ENCODE measurements at places on chromosomes 5 and 9. TPM values are rescaled to one million over a fixed set of nuclear protein-coding genes. Genes with fewer than 3 reads are reported as not detected.

Gene GBGT1
- total RNA-seq, result 3.2 TPM

Gene AMBP
- total RNA-seq, result not detected

Gene FXN
- 15.2 TPM for total RNA-seq

Gene NR5A1
- not detected for total RNA-seq

Gene MARVELD2
- 0.31 TPM for total RNA-seq

Gene PRDM9
- total RNA-seq, result not detected

Gene OBP2B
- total RNA-seq, result not detected

Gene SLC6A19
- total RNA-seq, result not detected

Gene ACTL7B
- not detected for total RNA-seq

DNA sequence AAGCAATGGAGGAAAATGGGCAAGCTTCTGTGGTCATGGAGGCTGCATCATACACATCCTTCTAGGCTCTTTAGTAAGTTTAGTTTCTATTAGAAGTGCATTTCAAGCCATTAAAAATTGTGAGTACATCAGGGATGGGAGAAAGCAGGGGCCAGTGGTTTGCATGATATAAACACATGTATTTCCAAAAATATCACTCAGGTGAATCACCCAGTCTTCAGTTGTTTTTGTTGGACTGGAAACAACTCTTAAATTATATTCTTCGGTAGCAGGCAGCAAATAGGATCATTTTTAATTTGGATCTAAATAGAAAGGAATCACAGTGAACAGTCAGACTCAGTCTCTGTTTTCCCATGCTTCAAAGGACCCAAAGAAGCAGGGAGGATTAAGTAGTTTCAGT lies 657.9 kb downstream of the TLR4 start:
- DNase-seq, result no peak

DNA sequence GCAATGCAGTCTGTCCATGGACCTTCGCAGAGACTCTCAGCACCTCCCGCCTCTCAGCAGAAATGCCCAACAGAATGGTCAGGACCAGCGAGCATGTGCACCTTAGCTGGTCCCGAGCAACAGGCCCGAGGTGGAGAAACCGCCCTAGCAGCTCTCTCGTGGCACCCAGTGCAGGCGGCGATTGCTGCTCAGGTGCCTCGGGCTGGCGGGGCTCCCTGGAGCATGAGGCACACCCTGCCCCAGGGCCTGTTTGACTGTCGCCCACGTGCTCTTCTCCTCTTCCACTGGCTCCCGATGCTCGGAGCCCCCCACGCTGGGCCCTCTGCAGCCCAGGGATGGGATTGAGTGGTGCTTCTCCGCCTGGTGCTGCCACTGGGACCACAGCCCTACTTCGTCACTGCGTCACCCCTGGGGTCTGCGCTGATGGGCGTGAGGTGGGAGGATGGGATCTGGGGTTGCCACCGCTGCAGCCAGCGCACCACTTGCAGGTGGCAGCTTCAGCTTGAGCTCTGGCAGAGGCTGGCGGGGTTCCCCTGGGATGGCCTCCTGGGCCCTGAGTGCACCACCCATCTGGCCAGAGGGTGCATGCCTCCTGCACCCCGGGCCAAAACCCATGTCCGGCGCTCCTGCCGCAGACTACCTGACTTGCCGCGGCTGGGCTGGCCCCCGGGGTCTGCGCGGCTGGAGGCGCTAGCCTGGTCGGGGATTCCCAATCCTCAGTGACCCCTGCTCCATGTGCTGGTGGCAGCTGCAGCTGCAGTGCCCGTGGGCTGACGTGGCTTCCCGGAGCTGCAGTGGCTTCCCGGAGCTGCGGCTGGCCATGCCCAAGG lies 244.2 kb downstream of the FOXD4L6 start:
- no peak for DNase-seq

GRCh38 chr9:112011051-112011620 lies 114.5 kb downstream of the UGCG start:
- no peak for DNase-seq

DNA sequence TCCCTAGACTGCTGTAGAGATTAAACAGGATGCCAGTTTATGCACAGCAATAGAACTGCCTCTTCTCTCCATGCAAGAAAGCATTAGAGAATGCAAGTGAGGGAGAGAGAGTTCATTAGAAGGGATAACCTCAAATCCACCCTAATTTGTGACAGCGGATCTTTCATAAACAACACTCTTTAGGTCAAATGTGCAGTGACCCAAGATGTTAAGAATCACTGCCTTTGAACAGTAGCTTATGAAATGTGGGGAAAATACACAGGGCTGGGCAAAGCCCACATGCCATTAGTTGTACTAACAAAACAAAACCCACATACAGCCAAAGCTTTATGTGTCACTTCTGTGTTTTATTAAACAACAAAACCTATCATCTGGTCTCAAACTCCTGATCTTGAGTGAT lies 36.2 kb upstream of the POU4F3 start:
- no peak for DNase-seq

DNA sequence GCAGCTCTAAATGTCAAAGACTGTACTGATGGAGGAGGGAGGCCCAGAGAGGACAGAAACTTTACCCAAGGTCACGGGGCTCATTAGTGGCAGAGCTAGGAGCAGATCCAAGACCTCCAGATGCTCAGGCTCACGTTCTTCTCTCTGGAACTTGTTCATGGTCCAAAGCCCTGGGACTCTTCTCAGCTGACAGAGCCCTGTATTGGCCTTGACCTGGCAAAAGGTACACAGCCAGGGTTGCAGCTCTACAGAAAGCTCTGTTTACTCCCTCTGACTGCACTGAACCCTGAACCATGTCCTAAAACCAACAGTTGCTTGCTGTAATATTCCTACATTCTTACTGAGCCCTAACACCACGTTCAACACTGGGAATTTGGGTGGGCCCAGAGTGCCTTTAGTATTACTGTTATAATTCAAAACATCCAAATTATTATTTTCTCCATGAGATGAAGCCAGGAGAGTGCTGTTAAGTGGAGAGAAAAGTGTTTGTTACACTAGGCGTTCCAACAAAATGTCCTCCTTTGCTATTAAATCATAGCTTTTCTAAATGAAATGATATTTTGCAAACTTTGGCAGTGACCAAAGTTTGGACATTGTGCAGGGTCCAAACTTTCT lies 602.4 kb upstream of the CLINT1 start:
- no peak for DNase-seq

GRCh38 chr5:393846-394275 lies 49.1 kb upstream of the EXOC3 start:
- no peak for DNase-seq

DNA sequence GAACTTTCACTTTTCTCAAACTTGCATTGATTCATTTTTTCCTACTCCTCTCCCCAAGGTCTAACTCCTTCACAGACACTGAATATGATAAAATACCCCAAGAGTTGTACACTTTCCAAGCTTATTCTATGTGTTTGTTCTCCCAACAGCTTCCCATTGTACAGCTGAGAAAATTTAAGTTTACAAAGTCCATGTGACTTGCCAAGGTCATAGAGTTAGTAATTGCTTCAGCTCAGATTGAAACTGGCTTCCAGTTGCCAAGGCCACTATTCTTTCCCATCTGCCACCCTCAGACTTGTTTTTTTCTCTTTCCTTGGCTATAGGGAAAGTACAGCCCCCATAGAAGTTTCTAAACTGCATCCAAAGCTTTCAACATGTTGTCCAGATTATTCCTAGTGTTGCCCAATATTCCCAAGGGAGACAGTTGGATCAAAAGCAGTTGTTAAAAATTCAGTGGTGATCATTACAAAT lies 34.8 kb downstream of the TNFSF8 start:
- no peak for DNase-seq

GRCh38 chr9:131524665-131525315 lies 6.3 kb downstream of the UCK1 start:
- no peak for DNase-seq

GRCh38 chr9:38018958-38019602 lies 49.9 kb downstream of the SHB start:
- DNase-seq, result no peak

DNA sequence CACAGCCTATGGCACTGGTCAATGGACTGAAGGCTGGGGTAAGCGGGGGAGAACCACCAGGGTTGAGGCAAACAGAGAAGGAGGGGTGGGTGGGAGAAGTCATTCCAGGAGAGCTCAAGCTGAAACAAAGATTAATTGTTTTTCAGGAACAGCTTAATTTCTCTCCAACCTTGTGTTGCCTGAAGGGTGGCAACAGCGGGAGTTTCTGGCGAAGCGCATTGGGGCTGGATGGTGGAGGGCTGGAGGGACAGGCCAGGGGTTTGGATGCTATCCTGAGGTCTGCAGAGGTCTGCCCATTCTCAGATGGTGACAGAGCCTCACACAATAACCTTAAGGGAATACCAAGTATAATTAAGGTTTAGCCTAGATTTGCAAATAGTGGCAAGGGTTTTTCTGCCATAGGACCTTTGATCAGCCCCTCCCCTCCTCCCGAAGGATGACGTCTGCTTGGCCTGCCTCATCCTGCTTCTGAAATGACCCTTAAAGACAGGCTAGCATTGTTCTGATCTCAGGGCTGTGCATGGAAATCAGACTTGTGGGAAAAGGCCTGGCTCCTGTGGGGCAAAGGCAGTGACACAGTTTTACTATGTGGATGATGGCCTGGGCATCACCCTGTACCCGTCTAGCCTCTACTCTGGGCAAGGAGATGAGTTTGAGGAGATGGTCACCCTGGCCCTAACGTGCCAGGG lies 32.7 kb downstream of the PSD2 start:
- DNase-seq, result no peak

GRCh38 chr5:134758176-134758503 lies 439 bp upstream of the DDX46 start:
- DNase-seq, result no peak

- no peak for DNase-seq
These were observed 64.9 kb downstream of the PDE4D start for GRCh38 chr5:59828623-59829022.

GRCh38 chr5:31122998-31123951 lies 70.2 kb upstream of the CDH6 start:
- no peak for DNase-seq

DNA sequence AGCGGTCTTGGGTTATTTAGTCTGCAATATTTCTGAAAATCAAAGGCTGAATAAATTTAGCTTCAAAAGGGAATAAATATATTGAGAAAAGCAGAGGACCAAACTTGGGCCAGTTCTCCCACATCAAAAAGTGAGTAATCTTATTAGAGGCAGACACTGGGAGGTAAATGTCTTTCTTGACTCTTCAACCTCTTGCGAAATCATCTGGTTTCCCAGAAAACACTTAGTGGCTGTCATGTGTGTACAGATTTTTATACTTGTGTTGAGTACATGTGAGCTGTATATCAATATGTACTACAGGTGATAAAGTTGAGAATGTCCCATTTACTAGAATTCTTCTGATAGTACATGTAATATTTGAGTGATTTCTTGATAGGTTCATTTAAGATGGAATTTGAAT lies 454.9 kb downstream of the PRR16 start:
- no peak for DNase-seq

GRCh38 chr5:54985301-54986268 lies at the start of gene ESM1:
Gene ESM1 (minus strand): TSS chr5:54985593. CDS start chr5:54985517, 76 bp downstream.
- DNase-seq, result no peak

GRCh38 chr5:179821298-179822058 lies 773 bp downstream of the SQSTM1 start:
- peak; percentile 92 for DNase-seq

- no peak for DNase-seq
These were observed 9.0 kb upstream of the DIPK1B start for GRCh38 chr9:136703276-136703860.

DNA sequence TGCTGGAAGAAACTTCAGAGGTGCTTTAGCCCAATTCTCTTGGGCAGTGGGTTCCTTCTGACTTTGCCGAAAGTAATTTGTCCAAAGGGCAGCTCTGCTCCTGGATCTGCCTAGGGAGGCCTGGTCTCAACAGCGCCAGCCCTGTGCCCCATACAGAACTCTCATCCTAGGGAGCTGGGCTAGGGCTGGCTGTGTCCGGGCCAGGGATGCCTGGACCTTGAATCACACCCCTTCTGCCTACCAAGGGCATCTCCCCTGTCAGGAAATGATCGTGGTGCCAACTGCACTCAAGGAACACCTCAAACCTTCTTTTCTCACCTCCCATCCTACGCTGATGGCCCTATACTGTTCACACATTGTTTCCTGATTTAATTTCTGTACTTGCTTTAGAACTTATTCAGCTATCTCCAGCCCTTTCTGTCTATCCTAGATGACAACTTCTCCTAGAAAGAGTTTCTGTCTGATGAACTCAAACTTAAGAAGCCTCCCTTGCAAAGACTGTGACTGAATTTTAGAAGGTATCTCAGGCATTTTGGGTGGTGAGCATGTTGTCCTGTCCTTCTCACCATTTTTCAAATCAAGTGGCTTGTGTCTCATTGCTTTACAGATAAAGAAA lies 37.4 kb upstream of the NFIB start:
- DNase-seq, result no peak

GRCh38 chr5:150082889-150083288 lies 3.5 kb downstream of the CSF1R start:
- no peak for DNase-seq

DNA sequence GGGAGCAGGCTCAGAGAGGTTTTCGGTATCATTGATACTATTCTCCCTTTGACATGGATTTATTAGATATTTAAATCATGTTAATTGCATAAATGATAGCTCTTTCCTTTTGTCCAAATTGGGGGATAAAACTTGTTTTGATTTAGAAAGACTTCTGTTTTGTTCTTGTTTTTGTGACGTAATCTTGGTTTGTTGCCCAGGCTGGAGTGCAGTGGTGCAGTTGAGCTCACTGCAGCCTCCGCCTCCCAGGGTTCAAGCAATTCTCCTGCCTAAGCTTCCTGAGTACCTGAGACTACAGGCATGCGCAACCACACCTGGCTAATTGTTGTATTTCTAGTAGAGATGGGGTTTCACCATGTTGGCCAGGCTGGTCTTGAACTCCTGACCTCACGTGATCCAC lies 7.1 kb downstream of the MAT2B start:
- no peak for DNase-seq

DNA sequence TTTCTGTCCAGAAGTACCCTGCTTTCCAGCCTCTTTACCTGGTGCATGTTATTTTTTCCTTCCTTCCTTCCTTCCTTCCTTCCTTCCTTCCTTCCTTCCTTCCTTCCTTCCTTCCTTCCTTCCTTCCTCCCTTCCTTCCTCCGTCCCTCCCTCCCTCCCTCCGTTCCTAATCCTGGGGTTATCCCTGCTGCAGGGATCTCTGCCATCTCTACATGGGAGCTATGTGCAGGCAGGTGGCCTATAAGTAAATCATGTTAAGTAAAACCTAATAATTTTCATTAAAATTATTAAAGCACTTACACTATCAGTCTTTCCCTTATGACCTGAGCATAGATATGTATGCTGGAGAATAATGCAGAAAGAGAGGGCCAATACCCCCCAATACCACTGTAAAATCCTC lies 351.9 kb downstream of the ZSWIM6 start:
- DNase-seq, result no peak

Data from activated CD4-positive, alpha-beta memory T cell treated with anti-CD3 and anti-CD28 coated beads for 36 hours (primary cell).